ENCODE measurements at places on chromosomes 7 and 10. TPM values are rescaled to one million over a fixed set of nuclear protein-coding genes. Genes with fewer than 3 reads are reported as not detected.

OR6V1 gene
- not detected for total RNA-seq

PTTG1IP2 gene
- not detected for total RNA-seq

IRF5 gene
- 25.5 TPM for total RNA-seq

IDI2 gene
- not detected for total RNA-seq

VWC2 gene
- not detected for total RNA-seq

NPFFR1 gene
- total RNA-seq = not detected

GARS1 gene
- total RNA-seq = 264 TPM

UBE3C gene
- 55.7 TPM for total RNA-seq

- no peak for DNase-seq
Measured at GRCh38 chr7:47762207-47762606, 180.3 kb upstream of the TNS3 start.

DNA sequence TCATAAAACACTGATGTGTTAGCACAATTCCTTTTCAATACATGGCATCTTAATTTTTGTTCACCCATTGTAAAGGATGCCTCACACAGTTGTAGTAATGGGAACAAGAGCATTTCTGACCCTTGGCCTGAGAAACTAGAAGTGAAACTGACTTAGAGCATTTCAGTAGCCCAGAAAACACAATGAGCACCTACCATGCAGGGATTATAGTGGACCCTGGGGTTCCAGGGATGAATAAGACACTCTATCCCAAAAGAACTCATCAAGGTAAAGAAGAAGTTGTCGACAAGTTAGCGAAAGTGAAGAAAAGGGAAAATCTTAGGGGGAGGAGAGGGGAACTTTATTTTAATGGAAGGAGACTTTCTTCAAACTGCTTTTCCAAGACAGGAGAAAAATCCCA, 125.6 kb downstream of the NT5C2 start:
- DNase-seq = no peak

- no peak for DNase-seq
Measured at GRCh38 chr7:140922741-140923345, 1.9 kb downstream of the BRAF start.

DNA sequence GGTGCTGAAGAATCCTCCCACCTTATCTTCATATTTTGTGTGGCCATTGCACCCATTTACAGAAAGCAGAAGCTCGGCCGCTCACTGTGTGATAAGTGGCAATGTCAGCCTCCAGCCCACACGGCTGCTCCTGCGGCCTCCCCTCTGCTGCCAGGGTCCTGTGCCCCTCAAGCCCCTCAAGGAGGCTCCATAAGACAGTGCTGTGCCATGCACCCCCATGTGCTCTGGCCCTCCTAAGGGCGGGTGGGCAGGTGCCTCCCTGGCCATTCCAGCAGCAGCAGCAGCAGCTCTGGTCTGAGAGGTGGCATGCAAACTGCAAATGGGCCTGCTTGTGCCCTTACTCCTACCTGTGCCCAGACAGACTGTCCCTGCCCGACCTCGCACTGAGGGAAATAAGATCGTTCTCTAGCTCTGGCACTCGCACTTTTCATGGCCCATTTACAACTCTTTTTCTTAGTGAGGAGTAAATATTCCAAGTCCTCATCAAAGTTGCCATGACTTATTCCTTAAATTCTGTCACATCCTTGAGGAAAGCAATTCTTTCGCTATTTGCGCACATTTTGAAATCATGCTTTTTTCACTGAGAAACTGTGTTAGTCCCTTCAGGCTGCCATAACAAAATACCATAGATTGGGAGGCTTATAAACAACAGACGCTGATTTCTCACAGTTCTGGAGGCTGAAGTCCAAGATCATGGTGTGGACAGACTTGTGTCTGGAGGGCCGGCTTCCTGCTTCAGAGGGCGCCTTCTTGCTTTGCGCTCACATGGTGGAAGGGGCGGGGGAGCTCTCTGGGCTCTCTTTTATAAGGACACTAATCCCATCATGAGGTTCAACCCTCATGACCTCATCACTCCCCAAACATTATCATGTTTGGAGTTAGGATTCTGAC, 187.8 kb downstream of the COBL start:
- DNase-seq = no peak

- no peak for DNase-seq
Measured at GRCh38 chr7:46133072-46133471, 212.0 kb upstream of the IGFBP3 start.

- no peak for DNase-seq
Measured at GRCh38 chr10:118904286-118904685, 125.2 kb upstream of the NANOS1 start.

- DNase-seq = no peak
Measured at GRCh38 chr10:92208157-92208720, 82.6 kb downstream of the CPEB3 start.

DNA sequence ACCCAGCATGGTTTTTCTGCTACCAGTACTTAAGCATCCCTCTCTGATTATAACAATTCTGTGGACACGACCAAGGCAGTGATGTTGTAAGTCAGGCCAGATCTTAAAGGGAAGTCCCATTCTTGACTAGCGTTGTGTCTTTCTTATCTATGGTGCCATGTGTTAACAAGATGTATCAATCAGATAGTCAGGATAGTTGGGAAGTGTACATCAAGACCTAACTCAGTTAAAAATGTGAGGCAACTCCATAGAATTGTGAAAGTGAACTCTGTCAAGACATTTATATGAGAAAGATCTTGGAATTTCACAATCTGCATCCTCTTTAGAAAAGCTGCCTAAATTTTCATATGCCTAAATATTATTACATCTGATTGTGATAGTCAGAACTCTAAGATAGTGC, 341.7 kb upstream of the SEMA3D start:
- no peak for DNase-seq

DNA sequence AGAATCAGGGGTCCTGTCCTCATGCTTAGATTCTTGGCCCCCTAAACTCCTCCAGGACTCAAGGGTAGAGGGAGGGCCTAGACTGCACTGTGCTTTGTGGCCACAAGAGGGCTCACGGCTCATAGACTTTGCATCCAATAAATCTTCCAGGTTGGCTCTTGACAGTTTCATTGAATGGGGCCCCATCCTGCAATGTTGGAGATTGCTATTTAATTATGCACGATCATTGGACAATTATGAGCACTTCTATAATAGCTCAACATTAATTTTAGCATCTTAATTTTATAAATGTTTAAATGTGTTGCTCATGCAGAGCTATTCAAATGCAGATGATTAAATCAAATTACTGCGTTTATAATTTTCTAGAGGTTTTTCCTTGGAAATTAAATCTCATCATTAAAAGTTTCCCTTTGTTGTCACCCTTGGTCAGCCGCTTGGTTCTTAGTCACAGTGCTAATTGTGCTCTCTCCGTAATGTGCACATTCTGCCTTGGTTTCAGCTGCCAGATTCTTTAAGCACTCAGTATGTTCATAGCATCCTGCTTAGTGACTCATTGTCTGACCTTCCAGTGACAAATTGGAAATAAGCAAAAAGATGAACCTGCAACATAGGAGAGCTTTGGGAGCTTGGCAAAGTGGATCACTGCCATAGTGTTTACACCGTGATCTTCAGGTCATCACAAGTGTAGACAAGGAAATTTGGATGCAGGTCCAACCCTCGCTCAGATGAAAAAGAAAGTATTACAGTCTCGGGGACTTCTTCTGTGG, 33.4 kb upstream of the PLPP4 start:
- peak; percentile 23 for DNase-seq

DNA sequence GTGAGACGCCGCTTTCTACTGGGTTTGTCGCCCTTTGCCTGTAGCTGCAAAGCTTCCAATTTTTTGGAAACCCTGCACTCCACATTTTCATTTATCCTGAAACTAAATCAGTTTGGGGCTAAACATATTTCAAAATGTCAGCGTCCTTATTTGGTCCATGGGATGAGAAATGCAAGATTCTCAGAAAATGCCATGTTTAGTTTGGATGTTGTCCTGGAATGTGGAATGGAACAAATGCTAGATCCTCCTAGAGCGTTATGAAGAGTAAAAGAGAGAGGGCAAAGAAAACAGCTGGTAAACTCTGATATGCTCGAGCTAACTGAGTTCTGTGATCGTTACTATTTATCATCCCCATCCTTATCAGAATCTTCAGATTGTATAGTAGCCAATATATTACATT, 236.9 kb downstream of the KLF6 start:
- no peak for DNase-seq

GRCh38 chr7:155170331-155170730, 100.2 kb downstream of the HTR5A start:
- no peak for DNase-seq

GRCh38 chr10:131729361-131729760, 171.4 kb upstream of the PPP2R2D start:
- DNase-seq = no peak

DNA sequence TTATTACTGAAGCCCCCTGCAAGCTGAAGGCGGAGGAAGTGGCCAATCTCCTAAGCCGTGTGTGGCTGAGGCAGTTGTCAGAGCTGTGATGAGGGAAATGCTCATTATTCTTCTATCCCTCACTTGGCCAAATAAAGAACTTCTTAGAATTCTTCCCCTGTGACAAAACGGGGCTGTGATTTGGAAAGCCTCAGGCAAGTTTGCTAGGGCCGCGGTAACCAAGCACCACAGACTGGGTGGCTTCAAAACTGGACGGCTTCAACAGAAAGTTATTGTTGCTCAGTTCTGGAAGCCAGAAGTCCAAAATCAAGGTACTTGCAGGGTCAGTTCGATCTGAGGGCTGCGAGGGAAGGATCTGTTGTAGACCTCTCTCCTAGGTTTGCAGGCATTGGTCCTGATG, 72.3 kb upstream of the STEAP1B start:
- no peak for DNase-seq

DNA sequence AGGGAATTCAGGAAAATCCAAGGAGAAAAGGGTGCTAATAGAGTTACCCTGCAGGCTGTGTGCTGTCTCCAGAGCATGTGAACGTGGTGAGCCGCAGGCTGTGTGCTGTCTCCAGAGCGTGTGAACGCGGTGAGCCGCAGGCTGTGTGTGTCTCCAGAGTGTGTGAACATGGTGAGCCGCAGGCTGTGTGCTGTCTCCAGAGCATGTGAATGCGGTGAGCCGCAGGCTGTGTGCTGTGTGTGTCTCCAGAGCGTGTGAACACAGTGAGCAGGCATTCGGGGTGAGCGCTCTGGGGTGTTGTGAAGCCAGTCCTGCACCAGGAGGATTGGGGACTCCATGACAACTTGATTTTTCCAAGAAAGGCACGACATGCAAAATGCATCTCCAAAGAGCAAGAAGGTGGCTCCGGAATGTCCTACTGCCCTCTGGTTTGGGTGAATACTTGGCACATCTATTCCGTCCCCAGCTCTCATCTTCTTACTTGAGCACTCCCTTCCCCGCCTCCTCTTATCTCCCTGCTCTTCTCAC, 407.9 kb upstream of the SHH start:
- no peak for DNase-seq

DNA sequence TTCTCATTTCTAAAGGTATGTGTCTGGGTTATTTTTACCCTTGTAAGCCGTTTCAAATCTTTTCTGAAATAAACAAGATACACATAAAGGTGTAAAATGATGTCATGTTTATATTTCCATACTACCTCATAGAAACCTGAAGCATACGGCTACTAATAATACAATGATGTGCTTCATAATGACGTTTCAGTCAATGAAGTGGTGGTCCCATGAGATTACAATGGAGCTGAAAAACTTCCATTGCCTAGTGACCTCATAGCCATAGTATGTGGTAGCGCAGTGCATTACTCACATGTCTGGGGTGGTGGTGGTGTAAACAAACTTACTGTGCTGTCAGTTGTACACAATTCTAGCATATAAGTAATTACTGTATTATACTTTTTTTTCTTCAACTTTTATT, 24.9 kb downstream of the EPDR1 start:
- DNase-seq = no peak

DNA sequence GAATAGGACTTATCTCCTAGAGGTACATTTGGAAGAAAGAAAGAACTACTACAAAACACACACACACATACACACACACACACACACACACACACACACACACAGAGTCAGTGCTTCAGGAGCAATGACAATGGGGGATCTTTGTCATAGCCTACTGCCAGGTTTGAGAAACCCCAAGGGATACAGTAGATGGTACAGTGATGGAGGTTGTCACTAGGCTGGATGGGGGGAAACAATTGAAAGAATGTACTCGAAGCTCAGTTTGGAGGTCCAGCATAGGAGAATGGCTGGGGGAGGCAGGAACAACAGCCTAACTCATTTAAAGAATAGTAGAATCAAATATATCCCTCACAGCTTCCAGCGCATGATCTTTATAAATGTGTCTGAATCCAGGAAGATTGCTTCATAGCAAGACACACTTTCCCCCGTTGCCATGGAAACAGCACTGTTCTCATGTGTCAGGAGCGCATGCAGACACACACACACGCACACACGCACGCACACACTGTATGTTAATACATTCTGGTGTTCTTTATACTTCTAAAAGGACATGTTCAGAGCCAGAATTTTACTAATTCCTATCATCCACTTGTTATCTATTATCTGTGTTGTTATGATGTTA, 32.6 kb upstream of the ZNRF2 start:
- DNase-seq = no peak

- no peak for DNase-seq
Measured at GRCh38 chr10:6499974-6500373, 80.1 kb downstream of the PRKCQ start.

Data from activated CD4-positive, alpha-beta memory T cell treated with anti-CD3 and anti-CD28 coated beads, Interleukin-2, amount 10 ng/mL, durations not matched to agents 7 days and 5 days (primary cell).